ENCODE measurements at places on chromosomes 7 and 10.

DNA sequence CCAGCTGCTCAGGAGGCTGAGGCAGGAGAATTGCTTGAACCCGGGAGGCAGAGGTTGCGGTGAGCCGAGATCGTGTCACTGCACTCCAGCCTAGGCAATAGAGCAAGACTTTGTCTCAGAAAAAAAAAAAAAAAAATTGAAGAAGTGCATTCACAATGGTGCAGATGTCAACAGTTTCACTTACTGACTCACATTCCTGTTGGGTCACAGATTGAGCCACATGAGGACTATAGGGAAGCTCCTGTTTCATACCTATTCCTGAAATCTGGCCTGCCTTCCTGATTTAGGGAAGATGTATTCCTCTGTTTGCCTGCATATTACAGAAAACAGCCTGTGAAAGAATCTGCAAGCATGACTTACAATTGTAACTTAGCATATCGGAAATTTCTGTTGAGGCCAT is 78.2 kb downstream of the AKR1C4 start:
- DNase-seq, result no peak

DNA sequence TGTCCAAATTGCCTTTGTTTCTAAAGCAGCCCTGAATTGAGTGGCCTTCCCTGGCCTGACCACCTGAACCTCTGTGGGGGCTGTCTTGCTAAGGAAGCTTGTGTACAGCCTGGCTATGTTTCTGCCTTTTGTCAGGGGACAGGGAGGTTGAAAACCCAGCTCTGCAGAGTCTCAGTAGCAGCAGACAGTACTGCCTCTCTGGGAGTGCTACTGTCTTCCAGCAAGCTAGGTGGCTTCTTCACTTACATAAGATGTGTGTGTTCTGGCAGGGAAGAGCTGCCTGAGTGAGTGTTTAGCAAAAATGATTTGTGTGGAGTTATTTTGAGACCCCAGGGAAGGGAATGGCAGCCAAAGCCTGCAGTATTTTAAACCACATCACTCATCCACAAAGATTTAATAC is 57.4 kb downstream of the LRRC4 start:
- no peak for DNase-seq

GRCh38 chr10:91590904-91591796 is 41.7 kb downstream of the PPP1R3C start:
- no peak for DNase-seq

DNA sequence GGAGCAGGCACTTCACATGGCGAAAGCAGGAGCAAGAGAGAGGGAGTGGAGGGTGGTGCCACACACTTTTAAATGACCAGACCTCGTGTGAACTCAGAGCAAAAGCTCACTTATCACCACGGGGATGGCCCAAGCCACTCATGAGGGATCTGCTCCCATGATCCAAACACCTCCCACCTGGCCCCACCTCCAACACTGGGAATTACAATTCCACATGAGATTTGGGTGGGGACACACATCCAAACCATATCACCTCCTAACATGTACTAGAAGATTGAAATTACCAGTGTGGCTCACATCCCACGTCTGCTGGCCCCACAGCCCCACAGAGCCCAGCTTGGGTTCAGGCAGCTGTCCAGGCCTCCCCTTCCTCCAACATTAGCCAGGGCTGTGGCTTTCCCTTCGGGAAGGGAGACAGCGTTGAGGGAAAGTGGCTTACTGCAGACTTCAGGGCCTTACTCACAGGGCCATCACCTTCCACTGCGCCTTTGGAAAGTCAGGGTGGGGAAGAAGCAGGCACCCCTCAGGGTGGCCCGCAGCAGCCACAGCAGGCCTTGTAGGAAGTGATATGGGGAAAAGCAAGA is 7.7 kb downstream of the DEPP1 start:
- no peak for DNase-seq

- DNase-seq, result no peak
These were observed 203.7 kb downstream of the ARHGAP21 start for GRCh38 chr10:24519950-24520349.

DNA sequence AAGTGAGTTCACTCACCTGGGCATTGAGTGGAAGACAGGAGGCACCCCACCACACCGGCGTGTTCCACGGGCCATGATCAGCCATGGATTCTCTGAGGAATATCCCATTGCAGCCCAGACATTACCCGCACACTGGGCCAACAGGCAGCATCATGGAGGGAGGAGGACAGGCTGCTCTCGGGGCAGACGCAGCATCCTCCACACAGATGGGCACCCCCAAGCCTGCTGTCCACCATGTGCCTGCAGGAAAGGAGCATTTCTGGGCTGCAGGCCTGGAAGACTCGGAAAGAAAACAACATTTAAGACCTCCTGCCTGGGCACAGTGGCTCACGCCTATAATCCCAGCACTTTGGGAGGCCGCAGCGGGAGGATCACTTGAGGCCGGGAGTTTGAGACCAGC is 71.0 kb upstream of the SH2B2 start:
- DNase-seq, result no peak

- DNase-seq, result no peak
These were observed 53.6 kb downstream of the COBL start for GRCh38 chr7:51262796-51263531.

- no peak for DNase-seq
These were observed 99.9 kb downstream of the CREM start for GRCh38 chr10:35226507-35226906.

DNA sequence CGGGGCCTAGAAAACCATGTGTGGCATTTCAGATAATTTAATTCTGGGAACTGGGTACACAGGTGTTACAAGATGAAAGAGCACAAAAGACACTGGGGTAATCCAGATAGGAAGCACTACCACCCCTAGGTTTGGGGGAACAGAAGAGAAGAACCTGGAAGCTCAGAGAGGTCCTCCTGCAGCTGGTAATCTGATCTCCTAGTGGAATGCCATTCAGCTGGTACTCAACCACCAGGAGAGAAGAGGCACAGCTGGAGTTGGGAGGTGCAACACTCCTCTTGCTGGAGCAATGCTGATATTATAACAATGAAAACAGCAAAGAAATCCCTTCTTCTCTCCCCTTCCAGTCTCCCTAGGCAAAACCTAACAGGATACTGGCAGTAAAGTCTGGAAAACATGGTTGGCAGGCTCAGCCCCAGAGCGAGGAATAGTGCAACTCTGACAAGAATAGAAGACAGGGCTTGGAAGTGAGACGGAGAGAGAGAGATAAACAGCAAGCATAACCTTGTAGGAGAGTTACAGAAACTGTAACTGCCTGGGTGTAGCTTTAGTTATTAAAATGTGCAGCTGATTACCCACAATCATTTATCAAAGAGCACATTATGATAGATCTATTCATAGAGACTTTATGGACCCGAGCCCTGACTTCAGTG is 35.0 kb downstream of the NRF1 start:
- no peak for DNase-seq

- DNase-seq, result no peak
These were observed 268.9 kb downstream of the ADK start for GRCh38 chr10:74419958-74420375.

- no peak for DNase-seq
These were observed 77.3 kb downstream of the CDC14C start for GRCh38 chr7:49001610-49002033.

GRCh38 chr10:21110358-21110757 is 213.2 kb upstream of the NEBL start:
- DNase-seq, result no peak

- DNase-seq, result no peak
These were observed 14.3 kb downstream of the BPGM start for GRCh38 chr7:134660961-134661376.

- DNase-seq, result no peak
These were observed 61.2 kb downstream of the PRKAR2B start for GRCh38 chr7:107105591-107106245.

DNA sequence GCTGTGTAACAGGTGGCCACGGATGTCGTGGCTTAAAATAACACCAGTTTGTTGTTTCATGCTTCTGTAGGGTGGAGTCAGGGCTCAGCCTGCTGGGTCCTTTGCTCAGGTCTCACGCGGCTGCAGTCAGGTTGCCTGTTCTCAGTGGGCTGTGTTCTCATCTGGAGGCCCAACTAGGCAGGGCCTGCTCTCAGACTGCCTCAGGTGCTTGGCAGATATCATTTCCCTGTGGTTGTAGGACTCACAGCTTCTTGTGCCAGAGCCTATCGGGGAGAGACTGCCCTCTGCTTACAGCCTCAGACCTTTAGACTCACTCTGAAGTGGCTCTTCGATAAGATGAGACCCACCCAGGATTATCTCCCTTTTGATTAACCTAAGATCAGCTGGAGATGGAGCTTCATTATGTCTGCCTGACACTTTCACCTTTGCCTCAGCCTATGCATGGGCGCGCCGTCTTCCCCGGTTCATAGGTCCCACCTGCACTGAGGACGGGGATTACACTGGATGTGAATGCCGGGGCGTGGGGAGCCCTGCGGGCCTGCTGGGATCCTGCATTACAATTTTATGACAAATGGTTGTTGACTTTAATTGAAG is 55.3 kb downstream of the INPP5A start:
- no peak for DNase-seq

DNA sequence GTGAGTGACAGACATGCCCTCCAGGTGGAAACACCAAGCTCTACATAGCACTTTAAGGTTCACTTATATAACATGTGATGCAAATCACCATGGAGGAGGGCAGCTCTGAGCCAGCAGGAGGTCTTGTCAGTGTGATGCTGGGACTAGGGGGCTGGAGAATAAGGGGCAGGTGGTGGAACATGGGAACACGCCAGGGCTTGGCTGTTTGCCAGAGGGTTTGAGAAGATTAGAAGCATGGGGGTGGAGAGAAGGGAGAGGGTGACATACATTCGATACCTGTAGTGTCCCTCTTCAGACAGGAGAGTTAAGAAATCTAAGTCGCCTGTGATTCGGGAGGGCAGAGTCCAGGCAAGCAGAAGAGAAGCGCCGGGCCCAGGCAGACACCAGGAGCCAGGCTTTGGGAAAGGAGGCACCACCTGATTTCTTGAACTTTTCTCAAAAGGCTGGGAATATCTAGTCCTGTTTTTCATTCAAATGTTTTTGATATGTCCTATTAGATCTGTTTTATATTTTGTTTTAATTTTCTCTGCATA is 16.9 kb upstream of the LAMB4 start:
- DNase-seq, result no peak
